ENCODE measurements at places on chromosomes 2 and 18. TPM values are rescaled to one million over a fixed set of nuclear protein-coding genes. Genes with fewer than 3 reads are reported as not detected.
A peak's percentile ranks its signal among the peaks of the same experiment; 100 is the strongest.

- DNase-seq: no peak
Measured at GRCh38 chr2:196783431-196784094, 15.9 kb downstream of the GTF3C3 start.

Gene CREG2
- not detected for total RNA-seq

Gene GBX2
- not detected for total RNA-seq

DNA sequence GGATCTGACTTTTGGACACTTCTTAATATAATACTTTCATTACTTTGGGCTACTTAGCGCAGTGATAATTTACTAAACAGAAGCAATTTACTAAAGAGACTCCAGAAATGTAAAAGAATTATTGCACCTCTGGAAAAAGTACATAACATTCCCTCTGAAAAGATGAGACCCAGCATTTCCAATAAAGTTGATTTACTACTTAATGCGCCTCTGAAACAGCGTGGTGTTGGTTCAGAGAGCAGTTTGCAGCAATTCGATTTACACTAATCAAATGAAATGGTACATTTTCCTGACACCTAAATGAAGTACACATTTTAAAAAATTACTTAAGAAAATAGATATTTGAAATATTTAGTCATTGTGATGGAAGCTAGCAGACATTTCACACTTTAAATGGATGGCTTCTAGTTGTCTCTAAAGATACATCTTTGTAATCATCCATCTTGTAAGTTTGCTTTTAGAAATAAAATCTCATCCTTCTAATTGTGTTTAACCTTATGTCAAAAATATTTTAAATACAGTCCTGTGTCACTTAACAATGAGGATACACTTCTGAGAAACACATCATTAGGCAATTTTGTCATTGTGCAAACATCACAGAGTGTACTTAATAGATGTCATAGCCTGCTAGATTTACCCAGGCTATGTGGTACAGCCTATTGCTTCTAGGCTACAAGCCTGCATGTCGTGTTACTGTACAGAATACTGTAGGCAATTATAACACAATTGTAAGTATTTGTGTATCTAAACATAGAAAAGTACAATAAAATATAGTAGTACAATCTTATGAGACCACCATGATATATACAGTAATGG lies 284.6 kb upstream of the UBE2E3 start:
- DNase-seq: no peak

- DNase-seq: no peak
Measured at GRCh38 chr18:63356272-63356896, 10.6 kb downstream of the KDSR start.

DNA sequence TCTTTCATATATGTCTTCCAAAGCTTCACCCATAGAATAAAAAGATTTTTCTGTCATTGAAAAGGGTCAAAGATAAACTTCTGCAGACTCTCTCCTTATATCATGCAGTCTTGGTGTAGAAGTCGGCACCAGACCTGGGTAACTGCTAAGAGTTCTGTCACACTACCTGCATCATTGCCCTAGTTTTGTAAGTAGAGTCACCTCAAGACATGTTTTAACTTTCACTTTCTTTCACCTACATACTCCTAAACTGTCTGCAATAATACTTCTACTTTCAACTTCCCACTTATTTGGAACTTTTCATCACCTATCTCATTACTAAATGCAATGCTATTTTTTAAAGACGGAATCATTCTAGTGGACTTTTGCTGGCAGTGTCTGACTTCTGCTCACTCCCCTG lies 475.6 kb upstream of the VRK2 start:
- DNase-seq: no peak

DNA sequence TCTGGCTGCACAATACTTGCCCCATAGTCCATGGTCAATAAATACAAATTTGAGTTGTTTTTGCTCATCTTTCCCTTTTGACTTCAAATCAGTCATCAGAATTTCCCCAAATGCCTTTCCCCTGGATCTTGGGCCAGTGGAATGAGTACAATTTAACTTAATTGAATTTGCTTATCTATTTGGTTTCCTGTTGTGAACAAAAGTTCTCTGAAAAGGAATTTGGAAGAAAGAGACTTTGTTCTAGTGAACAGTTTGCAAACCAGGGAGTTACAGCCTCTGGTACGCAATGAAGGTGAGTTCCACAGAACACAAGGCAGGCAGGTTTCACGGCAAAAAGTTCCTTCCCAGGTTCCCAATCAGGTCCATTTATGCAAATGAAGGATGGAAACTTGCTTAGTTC lies 1.2 kb upstream of the UGT1A1 start:
- DNase-seq: no peak

DNA sequence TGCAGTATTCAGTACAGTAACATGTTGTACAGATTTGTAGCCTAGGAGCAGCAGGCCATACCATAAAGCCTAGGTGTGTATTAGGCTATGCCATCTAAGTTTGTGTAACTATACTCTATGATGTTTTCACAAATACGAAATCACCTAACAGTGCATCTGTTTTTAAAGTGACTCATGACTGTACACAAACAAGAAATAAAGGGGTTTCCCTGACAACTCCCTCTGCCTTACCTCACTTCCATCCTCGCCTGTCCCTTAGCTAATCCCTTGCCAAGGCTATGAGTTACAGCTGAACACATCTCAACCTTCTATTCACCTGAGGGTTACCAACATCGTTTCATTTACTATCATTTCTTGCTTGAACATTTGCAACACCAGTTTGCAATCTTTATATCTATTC lies 78.6 kb upstream of the RPRM start:
- DNase-seq: no peak

- peak; percentile 77 for DNase-seq
Measured at GRCh38 chr2:98444436-98445176, at the start of gene INPP4A. INPP4A (plus strand) TSS chr2:98444858; CDS start chr2:98520049, 75,191 bp downstream.

DNA sequence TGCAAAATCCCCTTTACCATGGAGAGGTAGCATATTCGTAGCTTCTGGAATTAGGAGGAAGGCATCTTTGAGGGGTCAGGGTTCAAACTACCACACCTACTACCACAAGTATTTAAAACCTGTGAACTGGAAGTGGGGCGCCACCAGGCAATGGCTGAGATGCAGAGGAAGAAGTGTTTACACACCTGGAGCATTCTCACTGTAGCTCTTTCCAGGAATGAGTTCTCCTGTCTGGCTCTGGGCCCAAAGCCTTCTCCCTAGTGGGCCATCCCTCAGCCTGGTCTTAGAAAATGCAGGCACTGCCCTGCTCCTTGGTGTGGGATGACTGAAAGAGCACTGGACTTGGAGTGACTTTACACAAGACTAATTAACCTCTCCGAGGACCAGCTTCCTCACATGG lies 30.7 kb upstream of the FOXI3 start:
- no peak for DNase-seq

Gene MC2R
- total RNA-seq: not detected
